ENCODE measurements at places on chromosomes 6 and 20.

GRCh38 chr6:56292505-56293181 is 45.3 kb upstream of the COL21A1 start:
- no peak for DNase-seq

DNA sequence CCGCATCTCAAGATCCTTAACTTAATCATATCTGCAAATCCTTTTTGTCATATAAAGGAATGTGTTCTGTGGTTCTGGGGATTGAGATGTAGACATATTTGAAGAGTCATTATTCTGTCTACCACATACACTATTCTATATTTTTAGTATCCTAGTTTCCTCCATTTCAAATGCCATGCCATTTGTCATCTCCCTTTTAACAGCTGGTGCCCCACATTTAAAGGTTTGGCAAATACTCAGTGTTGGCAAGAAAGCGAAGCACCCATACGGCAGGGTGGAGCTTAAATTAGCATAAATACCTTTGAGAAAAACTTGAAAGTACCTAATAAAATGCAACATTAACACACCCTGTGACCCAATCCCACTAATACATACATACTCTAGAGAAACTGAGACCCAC is 31.7 kb downstream of the PAK5 start:
- no peak for DNase-seq

DNA sequence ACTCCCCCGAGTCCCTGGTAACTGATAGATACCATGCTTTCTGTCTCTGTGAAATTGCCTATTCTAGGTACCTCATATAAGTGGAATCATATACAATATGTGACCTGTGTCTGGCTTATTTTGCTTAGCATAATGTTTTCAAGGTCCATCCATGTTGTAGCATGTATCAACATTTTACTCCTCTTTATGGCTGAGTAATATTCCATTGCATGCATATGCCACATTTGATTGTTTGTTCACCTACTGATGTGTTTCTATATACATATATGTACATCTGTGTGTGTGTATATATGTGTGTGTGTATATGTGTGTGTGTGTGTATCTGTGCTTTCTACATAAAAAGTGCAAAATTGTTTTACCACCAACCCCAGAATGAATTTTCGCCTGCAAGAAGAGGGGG is 119.1 kb downstream of the ADAT2 start:
- no peak for DNase-seq

DNA sequence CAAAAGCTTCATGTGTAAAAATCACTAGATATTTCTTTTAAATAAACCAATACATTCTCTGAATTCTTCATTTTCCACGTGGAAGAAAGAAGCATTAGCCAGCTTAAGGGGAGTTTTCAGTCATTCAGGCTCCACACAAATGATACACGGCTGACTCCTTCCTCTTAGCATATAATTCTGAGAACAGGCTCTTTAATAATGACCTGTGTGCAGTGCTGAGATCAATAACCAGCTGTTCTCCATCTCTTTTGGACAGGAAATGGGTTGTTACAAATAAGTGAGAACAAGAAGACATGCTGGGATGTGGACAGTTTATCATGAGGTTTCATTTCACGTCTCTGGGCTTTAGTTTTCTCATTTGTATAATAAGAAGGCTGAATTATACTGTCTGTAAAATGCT is 146.9 kb upstream of the C6orf118 start:
- DNase-seq, result no peak

DNA sequence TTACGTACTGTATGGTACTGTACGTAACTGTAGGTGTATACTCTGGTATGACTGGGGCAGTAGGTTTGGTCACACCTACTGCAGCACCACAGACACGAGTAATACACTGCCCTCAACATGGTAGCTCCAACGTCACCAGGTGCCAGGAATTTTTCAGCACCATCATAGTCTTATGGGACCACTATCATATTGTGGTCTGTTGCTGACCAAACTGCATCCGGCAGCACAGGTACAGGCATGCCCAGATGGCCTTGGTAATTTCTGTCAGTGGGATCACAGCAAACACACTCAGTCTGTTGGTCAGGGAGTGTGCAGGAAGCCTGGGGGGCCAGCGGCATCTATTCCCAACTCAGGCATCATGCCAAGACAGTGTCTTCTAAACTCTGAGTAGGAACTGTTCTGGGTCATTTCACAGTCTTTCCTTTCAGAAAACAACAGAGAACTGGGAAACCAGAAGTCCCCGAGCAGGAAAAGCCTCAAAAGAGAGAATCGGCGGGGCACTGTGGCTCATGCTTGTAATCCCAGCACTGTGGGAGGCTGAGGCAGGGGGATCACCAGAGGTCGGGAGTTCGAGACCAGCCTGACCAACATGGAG is 5.8 kb downstream of the YTHDF1 start:
- no peak for DNase-seq
